ENCODE measurements at places on chromosomes 3 and 15.

GRCh38 chr3:156148946-156149381, 28.6 kb downstream of the KCNAB1 start:
- DNase-seq, result no peak

GRCh38 chr3:145015253-145015652, 1043.6 kb downstream of the DIPK2A start:
- DNase-seq, result no peak

GRCh38 chr3:175041369-175041768, 182.2 kb downstream of the NAALADL2 start:
- DNase-seq, result no peak

- DNase-seq, result no peak
These were observed 37.8 kb upstream of the FOXB1 start for GRCh38 chr15:59966262-59966661.

DNA sequence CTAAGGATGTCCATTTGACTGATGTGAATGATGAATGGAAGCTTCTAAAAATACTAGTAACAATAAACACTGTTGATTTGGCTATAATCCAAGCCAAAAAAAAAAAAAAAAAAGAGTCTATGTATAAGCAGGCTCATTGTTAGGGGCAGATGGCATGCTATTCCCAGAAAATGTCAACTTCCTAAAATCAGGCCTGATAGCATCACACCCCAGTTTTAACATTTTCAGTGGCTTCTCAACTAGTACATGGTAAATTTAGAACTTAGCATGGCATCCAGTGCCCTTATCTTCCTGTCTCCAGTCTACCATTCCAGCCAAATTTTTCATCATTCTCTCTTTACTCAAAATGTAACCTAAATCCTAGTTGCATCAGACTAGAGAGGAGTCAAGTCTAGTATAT, 288.2 kb upstream of the ZNF385D start:
- no peak for DNase-seq

DNA sequence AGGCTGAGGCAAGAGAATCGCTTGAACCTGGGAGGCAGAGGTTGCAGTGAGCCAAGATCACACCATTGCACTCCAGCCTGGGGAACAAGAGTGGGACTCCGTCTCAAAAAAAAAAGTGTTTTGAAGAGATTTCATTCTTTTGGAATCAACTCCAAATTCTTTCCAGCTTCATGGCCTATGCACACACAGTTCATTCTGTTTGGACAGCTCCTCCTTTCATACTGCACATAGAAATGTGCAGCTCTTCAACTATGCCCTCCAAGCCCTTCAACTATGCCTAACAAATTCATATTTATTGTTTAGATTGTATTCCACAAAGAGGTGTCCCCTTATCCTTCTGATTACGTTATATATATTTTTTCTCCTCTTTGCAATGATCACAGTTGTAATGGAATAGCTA, 4.2 kb downstream of the TP53BP1 start:
- DNase-seq, result no peak

- DNase-seq, result no peak
These were observed 1.2 kb downstream of the TRIM71 start for GRCh38 chr3:32818970-32819511.

DNA sequence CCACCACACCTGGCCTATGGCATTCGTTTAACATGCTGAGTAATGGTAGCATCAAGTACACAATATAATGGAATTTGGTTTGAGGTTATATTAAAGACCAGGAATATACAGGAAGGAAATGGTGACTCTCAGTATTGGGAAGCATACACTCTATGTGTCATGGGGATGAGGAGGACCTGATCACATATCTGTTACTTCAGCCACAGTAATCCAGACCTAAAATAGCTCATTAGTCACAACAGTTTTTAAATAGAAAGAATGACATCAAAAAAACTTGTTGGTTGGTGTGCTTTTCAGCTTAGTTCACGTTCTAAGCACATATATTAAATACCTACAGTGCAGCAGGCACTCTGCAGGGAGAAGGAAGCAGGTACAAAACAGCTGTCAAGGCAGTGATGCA, 52.5 kb upstream of the ATP2C1 start:
- DNase-seq, result no peak

Measured in omental fat pad (tissue), 4 donors.